ENCODE measurements at places on chromosomes 2 and 18. TPM values are rescaled to one million over a fixed set of nuclear protein-coding genes. Genes with fewer than 3 reads are reported as not detected.

- DNase-seq: no peak
These were observed 69.1 kb upstream of the B3GNT7 start for GRCh38 chr2:231326404-231326803.

DNA sequence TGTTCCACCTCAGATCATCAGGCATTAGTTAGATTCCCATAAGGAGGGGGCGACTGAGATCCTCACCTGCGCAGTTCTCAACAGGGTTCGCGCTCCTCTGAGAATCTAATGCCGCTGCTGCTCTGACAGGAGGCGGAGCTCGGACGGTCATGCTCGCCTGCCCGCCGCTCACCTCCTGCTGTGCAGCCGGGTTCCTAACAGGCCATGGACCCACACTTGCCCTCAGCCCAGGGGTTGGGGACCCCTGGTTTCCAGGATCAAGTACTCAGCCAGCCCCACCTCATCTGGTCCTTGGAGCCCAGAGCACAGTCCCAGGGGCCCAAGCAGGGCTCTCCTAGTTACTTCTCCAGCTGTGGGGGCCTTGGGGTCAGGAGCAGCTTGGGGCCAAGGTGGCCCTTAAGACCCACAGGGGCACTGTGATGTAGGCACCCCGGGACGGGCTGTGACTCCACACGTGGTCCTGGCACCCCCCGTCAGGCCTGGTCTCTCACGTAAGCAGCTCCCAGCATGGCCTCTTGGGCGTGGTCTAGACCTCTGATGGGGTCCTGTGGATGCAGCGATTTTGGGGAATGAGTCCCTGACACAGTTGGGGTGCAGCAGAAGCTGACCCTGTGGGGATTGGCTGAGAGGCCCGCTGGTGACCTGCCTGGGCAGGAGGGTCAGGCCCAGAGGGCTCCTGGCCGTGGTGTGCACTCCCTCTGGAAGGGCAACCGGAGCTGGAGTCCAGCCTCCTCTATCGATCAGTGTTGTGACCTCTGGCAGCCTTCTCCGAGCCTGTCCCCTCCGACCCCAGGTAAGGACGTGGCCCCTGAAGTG is 28.3 kb upstream of the OTOS start:
- no peak for DNase-seq

- no peak for DNase-seq
These were observed 40.7 kb downstream of the INPP4A start for GRCh38 chr2:98485453-98485755.

DNA sequence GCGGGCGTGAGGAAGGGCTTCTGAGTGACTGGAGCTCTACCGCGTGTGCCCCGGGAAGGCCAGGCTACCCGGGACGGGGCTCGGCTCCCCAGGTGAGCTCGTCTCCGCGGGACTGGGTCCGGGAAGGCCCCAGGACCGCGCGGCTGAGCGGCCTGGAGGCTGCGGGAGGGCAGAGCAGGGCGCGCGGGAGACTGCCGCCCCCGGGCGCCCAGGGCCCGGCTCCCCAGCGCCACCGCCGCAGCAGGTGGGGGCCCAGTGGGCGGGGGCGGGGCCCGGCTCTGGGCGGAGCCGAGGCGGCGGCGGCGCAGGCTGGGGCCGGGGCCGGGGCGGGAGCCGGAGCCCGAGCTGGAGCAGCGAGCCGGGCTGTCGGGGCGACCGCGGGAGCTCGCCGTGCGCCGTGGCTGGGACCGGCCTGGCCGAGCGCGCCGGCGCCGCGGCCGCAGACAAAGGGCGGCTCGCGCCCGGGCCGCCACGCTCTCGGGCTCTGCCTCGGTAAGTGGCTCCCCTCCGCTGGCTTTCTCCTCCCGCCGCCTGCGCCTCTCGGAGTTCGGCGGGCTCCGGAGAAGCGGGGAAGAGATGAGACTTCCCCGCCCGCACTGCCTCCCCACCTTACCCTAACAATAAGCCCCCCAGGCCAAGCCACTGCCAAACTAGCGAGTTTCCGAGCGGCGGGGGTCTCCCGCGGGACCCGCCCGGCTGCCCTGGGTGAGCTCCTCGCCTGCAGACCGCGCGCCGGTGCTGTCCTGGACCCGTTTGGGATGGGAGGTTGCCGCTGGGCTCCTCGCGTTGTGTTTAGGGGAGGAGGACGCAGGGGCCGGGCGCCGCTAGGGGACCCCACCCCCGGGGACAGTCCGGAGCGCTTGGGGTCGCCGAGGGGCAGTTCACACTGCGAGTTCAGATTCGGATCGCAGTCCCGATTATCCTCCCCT is at the start of gene MAPK4:
Gene MAPK4, plus strand, starts transcription at position 336 of the 929 bp plus-strand sequence. CDS start 103,872 bp downstream, outside the sequence.
- DNase-seq: peak; percentile 76

The GAL3ST2 gene
- 0.18 TPM for total RNA-seq

Measured in cardiac muscle cell (in vitro differentiated cells and primary cell).